SW 1271 (cell line): ENCODE measurements at places on chromosomes 13 and 19.

- no peak for DNase-seq
These were observed at the start of gene FARP1 for GRCh38 chr13:98142380-98143156. TSS of gene FARP1 (plus strand) at chr13:98143094. CDS start at chr13:98213243, 70,149 bp downstream.

GRCh38 chr13:26988059-26988769 lies 183.4 kb downstream of the USP12 start:
- DNase-seq = no peak

- no peak for DNase-seq
These were observed 45.3 kb upstream of the LSM14A start for GRCh38 chr19:34126966-34127365.

DNA sequence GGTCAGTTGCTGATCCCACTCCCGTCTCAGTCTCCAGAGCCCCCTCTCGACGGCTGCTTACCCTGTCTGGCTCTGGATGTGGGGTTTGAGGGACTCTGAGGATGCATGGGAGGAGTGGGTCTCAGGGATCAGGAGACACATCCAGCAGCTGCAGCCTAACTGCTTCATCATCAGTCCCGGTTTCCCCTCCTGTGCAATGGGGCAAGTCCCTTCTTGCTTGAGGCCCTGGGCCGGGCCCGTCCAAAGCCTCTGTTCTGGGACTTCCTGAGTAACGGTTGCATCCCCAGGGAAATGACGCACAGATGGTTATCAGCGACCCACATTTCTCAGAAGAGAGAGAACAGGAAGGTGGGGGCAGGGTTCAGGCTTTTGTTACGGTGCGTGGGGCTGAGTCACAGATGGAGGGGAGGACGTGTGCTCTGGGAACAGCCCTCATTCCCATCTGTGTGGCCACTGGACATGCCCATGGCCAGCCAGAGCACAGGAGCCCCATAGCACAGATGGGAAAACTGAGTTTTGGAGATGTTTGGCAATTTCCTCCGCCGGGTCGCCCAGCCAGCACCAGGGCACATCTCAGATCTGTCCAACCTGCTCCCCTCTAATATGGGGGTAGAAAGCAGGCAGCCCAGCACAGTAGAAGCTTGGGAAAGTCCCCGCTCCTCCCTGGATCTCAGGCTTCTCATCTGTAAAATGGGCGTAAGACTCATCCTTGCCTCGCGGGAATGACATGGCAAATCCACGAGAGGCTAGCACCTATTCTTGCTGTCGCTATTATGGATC lies 19.3 kb downstream of the GNA15 start:
- DNase-seq = peak; percentile 99

GRCh38 chr19:51688671-51689571 lies 4.2 kb upstream of the SPACA6 start:
- no peak for DNase-seq

- DNase-seq = no peak
These were observed 348.3 kb downstream of the TSHZ3 start for GRCh38 chr19:31000913-31001312.

GRCh38 chr19:2385053-2385721 lies 25.1 kb downstream of the TMPRSS9 start:
- DNase-seq = peak; percentile 31

GRCh38 chr13:82713687-82714405 lies 1168.4 kb downstream of the SLITRK1 start:
- no peak for DNase-seq

DNA sequence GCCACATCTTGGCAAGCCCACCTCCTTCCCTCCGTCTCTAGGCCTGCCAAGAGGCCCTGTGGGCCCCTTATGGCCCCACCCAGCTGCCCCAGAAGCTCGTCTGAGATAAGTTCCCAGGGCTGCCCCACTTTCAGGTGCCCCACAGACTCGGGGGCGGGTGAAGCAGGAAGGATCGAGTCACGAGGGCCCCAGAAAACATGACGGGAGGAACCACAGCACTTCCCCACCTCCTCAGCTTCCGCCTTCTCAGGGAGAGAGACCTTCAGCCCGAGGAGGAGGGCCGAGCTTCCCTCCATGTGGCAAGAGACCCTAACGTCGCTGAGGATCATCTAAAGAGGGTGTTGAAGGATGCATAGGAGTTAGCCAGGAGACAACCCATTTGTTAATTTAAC lies 4.5 kb upstream of the IL12RB1 start:
- DNase-seq = no peak
